ENCODE measurements at places on chromosomes 7 and 10.

DNA sequence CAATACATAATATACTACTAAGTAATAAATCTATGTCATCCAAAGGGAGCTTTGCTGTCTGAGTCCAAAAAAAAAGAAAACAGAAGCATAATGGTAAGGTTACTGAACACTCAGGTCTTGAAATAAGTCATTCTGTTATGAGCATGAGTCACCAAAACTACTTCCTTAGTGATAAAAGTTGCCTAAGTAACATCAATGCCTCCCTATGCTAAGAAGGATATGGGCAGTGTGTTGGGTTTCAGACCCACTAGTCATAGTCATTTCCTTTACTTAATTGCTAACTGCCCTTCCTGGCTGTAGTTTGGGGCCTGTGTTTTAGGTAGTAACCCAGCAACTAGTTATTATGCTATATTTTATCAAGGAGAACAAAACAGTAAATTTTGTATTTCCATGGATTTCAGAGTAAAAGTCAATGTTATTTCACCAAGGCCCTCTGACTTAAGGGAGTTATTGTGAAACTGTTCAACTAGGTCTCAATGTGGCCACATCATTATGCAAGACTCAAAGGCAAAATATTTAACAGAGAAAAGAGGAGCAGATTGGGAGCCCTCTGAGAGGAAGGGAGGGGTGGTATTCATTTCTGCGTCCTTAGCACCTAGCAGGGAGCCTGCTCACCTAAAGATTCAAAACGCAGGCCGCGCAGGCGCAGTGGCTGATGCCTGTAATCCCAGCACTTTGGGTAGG is 11.7 kb upstream of the VIM start:
- peak; percentile 50 for DNase-seq

DNA sequence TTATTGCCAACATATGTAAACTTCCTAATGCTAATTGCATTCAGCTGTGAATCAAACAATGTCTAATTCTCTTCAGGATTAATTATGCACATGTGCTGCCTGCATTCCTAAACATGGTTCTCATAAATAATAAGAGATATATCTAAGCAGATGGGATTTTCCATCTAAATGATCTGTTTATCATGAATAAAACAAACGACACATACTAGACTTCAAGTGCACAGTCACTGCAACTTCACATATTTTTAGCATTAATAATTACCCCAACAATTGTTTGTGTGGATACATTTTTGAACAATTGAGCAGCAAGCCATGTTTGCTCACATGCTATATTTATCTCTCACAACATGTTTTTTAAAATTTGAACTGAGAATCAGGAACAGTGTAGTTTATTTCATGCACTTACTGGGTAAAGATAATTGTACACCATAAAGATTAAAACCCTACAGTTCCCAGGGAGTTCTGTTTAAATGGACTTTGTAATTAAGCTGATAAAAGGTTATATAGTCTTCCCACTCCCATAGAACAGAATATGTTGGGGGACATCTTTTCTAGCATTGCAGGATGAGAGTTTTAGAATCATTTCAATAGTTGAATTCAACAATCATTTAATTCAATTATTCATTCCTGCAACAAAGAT is 378.5 kb downstream of the MDFIC start:
- no peak for DNase-seq

DNA sequence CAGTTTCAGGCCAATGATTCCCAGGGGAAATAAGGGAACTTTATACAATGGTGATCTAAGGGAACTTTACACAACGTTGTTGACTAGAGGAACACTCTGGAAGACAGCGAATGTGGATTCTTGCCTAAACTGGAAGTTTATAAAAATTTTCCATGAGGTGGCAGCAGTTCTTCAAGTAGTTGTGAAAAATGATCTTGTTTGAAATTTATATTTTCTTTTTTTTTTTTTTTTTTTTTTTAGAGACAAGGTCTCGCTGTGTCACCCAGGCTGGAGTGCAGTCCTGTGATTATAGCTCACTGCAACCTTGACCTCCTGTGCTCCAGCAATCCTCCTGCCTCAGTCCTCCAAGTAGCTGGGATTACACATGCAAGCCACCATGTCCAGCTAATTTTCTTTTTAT is 32.1 kb upstream of the GTF2I start:
- no peak for DNase-seq

DNA sequence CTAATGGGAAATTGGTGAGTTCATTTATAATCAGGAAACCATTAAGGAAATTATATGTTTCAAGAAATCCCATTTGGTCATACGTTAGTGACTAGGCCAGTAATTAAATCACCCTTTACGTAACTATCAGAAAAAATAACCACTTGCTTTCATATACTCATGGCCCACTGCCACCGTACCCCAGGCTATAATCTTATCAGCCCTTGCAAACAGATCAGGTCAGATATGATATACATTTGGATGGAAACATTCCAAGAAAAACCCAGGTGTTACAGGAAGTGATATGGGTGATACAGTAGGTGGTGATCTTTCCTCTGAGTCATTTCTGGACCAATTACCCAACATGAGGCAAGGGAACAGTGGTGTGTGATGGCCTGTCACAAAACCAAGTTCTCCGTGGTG is 481.0 kb upstream of the SEMA3A start:
- DNase-seq = no peak

GRCh38 chr7:130228840-130229502 is 21.3 kb downstream of the SSMEM1 start:
- no peak for DNase-seq

DNA sequence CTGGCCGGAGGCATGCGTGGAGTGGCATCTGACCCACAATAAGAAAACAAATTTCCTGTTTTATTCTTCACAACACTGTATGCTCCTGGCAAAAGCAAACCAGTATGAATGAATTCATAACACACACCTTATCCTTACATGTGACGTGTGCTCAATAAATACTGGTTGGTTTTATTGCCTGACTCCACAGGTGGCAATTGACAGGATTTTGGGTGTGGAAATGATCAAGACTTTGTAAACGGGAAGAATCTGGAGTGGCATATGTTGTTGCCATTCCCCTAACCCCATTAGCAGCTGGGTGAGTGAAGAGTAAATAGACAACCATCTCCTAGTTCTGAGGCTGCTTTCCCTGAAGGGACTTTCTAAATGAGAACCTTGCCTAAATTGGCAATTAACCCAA is 215.5 kb upstream of the AOAH start:
- no peak for DNase-seq

- DNase-seq = no peak
Measured at GRCh38 chr10:136465-136762, 1.2 kb downstream of the ZMYND11 start.

DNA sequence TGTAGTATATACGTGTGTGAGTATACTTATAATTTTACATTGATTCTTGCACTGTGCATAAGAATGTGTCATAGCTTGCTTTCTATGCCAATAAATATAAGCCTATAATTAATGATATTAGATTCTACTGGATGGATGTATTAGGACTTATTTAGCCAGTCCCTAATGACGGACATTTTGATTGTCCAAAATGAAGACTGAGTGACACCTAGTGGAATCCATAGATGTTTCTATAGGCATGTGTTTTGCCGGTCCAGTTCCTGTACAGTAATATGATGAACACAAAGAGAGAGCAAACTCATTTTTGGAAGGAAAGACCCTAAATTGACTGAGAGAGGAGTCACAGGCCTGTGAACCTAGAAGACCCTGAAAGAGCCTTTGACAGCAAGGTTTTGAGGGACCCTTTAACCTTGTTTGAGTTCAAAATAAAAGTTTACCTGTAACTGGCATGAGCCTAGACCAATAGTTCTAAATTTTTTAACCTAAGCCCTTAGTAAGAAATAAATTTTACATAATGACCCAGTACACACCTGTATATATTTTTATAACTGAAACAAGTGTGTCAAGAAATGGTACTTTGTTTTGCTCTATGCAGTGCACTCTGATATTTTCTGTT is 42.4 kb upstream of the AGBL3 start:
- no peak for DNase-seq

DNA sequence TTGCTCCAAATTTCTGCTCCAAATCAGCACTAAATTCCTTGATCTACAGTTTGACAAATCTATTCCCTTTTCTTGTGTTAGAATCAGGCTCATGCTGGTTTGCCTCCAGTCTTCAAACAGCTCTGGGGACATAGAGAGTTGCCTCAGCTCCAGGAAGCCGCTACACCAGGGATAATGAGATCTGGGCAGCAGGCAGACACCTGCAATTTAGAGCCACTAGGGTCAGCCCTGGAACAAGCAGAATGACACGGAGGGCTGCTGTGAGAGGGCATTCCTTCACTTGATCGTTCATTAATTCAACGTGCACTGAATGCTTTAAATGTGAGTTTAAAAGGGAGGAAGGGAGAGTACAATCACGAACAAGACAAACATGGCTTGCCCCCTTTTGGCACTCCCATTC is 3.7 kb upstream of the ELMO1 start:
- DNase-seq = no peak

DNA sequence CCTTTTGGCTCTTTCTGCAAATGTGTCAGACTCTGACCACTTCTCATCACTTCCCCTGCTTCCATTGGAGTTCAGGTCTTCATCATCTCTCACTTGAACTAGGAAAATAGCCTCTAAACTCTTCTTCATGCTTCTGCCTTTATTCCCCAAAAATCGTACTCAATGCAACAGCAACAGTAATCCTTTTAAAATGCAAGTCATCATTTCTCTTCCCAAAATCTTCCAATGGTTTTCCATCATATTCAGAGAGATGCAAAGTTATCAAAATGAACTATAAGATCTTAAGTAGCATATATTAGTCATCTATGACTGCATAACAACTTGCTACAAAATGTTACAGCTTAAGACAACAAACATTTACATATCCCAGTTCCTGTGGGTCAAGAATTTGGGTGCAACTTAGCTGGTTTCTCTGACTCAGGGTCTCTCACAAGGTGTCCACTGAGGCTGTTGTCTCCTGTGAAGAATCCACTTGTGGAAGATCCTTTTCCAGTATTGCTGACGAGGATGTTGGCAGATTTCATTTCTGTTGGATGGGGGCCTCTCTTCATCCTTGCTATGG is 31.0 kb upstream of the ETV1 start:
- DNase-seq = no peak

DNA sequence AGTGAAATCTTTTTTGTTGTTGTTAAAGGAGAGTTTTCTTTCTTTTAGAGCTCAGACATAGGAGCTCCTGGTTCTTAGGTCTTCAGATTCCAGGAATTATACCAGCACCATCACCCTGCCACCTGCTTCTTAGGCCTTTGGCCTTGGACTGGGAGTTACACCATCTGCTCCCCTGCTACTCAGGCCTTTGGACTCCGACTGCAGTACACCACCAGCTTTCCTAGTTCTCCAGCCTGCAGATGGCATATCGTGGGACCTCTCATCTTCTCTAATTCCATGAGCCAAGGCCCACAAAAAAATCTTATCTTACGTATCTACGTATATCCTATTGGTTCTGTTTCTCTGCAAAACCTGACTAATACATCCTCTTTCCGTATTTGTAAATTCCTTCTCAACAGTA is 5.1 kb upstream of the TACC2 start:
- no peak for DNase-seq

DNA sequence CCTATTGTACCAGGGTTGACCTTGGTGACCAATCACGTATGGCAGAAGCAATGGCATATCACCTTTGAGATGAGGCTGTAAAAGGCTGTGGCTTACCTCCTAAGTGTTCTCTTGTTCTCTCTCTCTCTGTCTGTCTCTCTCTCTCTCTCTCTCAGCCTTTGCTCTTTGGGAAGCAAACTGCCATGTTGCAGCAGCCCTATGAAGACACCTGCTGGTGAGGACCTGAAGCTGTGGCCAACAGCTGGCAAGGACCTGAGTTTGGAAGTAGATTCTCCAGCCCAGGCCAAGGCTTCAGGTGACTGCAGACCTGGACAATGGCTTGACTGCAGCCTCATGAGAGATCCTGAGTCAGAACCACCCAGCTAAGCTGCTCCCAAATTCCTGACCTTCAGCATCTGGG is 161.4 kb downstream of the GPAM start:
- DNase-seq = no peak

DNA sequence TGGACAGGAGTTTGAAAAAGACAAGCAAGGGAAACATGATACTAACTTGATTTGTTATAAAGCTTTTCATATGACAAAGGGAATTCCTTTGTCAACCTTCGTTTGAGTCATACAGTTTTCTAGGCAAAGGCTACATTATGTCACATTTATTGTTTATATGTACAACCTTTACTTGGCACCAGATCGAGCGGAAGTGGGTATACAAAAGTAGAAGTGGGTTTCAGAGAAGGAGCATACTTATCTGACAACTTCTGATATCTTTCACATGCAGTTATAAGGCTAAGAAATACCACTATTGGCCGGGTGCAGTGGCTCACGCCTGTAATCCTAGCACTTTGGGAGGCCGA is 11.0 kb downstream of the STMP1 start:
- no peak for DNase-seq

- peak; percentile 68 for DNase-seq
Measured at GRCh38 chr7:2710286-2710655, 22.3 kb downstream of the AMZ1 start.

GRCh38 chr7:91434836-91435235 is 170.6 kb downstream of the FZD1 start:
- DNase-seq = no peak

GRCh38 chr10:92268748-92269147 is 22.1 kb downstream of the CPEB3 start:
- DNase-seq = no peak

- DNase-seq = no peak
Measured at GRCh38 chr10:105950410-105950809, 1214.1 kb downstream of the SORCS1 start.

- DNase-seq = no peak
Measured at GRCh38 chr10:77463499-77463898, 174.1 kb downstream of the KCNMA1 start.

DNA sequence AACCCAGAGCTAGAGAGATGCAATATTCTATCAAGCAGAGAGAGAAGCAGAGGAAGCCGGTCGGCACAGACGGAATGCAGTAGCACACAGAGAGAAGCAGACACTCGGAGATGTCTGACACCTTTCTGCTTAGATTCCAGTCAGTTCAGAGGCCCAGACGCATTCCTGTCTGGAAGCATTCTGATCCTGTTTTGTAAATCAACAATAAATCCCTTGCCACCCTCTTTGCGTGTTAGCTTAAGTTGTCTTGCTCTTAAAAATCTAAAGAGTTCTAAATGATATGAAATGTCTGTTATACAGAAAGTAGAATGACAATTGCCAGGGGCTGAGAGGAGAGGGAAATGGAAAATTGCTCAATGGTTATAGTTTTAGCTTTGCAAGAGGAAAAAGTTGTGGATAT is 27.4 kb upstream of the ATRNL1 start:
- DNase-seq = no peak

- no peak for DNase-seq
Measured at GRCh38 chr7:51639661-51640334, 323.2 kb upstream of the COBL start.

DNA sequence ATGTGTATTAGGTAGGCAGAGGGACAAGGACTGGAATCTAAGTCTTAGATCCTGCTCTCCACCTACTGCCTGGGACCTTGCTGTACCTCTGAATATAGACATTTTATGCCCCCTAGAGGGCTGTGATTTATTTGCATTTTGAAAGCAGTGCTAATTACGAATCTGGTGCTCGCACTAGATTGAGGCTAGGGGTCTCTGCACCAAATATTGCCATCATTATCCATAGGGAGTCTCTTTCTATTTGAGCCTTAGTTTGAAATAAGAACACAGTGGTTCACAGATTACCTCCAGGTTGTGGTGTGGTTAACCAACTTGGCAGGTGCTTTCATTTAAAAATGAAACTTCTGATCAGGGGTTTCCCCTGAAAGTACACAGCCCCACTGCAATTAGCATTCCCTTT is 41.8 kb downstream of the CNNM1 start:
- DNase-seq = no peak

Measured in central memory CD4-positive, alpha-beta T cell (primary cell).